ENCODE measurements at places on chromosomes 13 and 19.

DNA sequence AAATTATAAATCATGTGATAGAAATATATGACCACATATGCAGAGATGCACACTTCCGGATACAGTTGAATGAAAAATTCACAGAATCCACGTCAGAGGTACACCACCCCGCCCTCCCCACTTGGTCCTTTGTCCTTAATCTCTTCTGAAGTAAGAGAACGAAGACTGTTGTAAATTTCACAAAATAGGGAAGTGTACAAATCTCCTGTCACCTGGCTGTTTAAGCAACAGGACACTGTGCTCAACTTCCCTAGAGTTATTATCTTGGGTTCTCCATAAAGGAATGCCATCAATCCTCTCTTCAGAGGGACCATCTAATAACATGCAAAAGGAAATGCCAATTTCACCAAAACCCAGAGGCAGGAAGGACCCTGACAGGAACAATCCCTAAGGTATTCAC is 10.5 kb upstream of the CEACAM6 start:
- DNase-seq = no peak

DNA sequence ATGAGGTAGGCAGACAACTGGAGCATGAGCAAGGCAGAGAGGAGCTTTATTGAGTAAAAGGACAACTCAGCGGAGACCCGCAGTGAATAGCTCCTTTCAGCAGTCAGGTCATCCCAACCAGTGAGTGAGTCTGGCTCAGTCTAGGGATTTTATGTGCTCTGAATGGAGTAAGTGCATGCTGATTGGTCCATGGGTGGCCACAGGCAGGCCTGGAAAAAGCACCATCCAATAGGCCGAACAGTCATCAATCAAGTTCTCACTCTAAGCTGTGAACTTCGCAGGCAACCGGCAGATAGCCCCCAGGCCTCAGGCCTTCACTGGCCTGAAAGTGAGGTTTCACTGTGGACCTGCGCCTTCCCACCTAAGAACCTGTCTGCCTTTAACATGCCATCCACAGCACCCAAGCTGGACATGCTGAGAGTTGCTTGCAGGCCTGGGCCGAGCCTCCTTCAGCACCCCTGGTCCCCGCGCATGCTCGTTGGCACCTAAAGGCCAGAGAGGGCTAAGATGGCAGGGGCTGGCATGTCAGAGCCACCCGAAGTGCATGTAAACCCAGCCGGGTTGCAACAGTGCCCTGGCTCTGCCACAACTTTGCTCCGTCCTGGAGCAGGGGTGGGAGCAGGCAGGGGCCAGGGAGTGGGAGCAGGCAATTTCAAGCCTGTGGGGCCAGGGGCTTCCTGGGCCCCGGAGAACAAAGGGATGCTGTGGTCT is 698.7 kb downstream of the SLITRK1 start:
- DNase-seq = no peak

DNA sequence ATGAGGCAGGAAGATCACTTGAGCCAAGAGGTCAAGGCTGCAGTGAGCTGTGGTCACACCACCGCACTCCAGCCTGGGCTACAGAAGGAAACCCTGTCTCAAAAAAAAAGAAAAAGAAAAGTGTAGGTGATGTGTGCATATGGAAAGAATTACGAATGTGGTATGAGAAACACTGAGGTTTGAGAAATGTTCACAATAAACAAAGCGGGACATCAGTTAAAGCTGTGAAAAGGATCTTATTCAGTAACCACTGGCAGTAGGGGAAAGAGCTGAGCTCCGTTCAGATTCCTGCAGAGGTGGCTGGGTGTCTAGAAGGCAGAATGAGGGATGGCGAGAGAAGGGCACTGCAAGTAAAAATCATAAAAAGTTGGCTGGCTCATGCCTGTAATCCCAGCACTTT is 4.1 kb upstream of the IGSF23 start:
- DNase-seq = no peak

DNA sequence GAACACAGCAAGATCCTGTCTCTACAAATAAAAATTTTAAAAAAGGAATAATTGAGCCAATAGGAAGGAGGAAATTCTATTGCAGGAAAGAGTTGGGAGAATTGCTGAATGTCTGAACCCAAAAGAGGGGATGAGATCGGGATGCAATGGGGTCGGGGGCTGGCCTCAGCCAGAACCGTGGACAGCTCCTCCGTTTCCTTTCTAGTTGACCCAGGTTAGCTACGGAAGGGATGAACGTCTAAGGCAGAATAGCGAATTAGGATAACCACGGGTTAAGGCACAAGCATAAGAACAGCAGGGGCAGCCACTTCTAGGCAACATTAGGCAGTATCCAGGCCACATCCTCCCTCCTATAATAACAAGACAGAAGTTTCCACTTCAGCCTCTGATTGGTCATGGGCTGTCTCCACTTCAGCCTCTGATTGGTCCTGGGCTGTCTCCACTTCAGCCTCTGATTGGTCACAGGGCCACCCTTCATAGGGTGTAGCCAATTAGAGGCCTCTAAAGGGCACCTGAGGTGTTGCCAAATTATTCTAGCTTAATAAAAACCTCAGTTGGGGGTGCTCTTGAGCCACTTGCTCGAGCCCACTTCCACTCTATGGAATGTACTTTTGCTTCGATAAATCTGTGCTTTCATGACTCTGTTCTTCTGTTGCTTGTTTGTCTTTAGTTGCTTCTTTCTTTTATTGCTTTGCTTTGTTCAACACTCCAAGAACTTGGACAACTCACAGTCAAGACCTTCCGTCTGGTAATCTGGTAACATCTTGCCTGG is 24.9 kb upstream of the TPM4 start:
- DNase-seq = peak; percentile 41

DNA sequence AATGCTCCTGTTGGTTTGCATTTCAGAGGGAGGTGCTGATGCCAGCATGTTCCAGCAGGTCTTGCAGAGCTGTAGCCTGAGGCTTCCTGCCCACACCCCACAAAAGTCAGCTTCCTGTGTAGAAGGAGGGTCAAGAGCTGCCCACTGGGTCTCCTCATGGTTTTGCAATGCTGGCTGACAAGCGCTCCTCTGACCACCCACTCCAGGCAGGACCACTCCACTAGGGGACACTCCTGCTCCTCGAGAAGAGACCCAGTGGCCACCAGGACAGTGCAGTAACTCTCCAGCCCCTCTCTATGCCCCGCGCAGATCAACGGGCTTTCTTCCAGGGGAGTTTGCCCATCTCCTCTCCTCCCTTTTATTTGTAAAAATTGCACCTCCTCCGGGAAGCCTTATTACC is 72.9 kb upstream of the UQCRFS1 start:
- DNase-seq = no peak

- peak; percentile 48 for DNase-seq
Observed at GRCh38 chr19:19342086-19343015, 21.7 kb downstream of the MAU2 start.

- peak; percentile 81 for DNase-seq
Observed at GRCh38 chr13:30159446-30159839, 147.9 kb downstream of the KATNAL1 start.

GRCh38 chr13:110306340-110306959 is 507 bp downstream of the COL4A1 start:
- DNase-seq = peak; percentile 54

GRCh38 chr13:33263484-33263883 is 22.1 kb downstream of the STARD13 start:
- DNase-seq = no peak

- DNase-seq = no peak
Observed at GRCh38 chr19:12098040-12098439, 33.5 kb downstream of the ZNF844 start.

DNA sequence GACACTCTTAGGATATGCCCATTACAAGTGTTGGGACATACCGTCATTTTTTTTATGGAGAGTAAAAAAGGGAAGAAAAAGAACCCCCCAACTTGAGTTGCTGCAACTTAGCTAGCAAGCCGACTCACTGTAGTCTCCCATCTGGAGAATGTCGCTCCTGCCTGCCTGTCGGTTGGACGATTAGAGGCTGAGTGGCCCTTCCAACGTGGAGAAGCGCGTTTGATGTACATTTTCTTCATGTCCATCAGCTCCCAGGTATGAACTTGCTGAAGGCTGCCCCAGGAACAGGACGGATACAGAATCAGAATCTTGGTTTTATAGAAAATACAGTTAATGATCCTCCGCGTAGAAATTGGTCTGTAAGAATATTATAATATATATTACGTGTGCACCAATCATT is 189.0 kb upstream of the SOX1 start:
- no peak for DNase-seq

DNA sequence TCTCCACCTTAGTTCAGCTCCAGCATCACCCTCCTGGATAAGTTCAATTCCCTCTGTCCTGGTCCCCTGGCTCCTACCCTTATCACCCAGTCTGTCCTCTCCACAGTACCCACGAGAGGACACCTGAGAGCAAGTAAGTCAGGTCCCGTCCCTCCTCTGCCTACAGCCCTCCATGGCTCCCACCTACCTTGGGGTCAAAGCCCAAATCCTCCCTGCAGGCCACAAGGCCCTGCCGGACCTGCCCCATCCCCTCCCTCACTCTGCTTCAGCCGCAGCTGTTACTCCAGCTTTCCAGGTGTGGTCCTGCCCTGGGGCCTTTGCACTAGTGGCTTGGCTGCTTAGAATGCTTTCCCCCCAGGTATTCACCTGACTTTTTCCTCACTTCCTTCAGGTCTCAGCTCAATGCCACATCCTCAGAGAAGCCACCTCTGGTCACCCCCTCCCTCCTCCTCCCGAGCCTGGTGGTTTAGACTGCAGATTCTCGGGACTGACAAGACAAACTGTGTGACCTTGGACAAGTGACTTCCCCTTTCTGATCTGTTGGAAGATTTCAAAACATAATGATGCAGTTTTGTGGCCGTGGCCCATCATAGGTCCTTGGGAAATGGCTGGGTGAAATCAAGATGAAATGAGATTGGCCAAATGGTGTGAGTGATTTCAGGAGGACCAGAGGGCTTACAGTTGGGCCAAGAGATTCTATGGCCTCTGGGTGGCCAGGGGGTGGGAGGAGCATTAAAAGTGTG is 3.6 kb downstream of the TUBB4A start:
- DNase-seq = no peak

GRCh38 chr13:23828086-23828485 is 61.1 kb downstream of the MIPEP start:
- no peak for DNase-seq

DNA sequence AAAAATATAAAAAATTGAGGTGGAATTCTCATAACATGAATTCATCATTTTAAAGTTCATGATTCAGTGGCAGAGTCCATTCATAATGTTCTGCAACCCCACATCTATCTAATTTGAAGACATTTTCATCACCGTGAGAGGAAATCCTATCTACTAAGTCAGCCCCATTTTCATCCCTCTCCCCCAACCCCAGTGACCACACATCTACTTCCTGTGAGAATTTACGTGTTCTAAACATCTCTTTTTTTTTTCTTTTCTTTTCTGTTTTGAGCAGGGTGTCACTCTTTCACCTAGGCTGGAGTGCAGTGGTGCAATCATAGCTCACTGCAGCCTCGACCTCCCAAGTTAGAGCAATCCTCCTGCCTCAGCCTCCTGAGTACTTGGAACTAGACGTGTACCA is 17.5 kb downstream of the ATCAY start:
- DNase-seq = no peak

DNA sequence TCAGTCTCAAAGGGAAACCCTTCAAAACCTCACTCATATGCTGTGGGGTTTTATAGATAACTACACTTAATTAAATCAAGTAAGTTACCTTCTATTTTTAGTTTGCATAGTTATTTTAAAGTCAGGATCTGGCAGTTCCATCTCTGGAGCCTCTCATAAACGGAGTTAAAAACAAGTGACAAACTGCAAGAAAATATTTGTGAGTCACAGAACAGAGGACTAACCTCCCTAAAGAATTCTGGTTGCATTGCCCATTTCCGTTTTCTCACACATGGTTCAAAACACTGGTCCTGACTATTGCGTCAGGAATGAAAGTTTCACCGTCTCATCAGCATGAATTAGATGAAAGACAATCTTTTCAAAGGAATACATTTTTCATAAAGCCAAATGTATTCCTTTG is 10.6 kb downstream of the RXFP2 start:
- peak; percentile 94 for DNase-seq

DNA sequence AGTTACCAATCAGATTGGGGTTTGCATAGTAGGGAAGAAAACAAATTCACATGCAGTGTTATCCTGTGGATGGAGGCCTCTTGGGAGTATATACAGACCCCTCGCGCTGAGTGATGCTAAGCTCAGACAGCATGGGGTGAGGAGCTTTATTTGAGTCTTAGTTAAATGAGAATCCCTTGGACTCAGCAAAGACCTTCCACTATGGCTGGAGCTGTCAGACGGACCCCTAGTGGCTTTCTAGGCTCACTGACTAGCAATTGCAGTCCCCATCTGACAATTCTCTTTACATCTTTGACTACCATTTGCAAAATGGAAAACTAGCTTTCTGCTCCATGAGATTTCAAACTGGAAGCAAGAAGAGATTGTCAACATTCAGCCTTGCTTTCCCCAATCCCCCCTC is 90.4 kb downstream of the STOML3 start:
- DNase-seq = peak; percentile 1

GRCh38 chr13:48939728-48940127 is 36.0 kb upstream of the FNDC3A start:
- DNase-seq = no peak

DNA sequence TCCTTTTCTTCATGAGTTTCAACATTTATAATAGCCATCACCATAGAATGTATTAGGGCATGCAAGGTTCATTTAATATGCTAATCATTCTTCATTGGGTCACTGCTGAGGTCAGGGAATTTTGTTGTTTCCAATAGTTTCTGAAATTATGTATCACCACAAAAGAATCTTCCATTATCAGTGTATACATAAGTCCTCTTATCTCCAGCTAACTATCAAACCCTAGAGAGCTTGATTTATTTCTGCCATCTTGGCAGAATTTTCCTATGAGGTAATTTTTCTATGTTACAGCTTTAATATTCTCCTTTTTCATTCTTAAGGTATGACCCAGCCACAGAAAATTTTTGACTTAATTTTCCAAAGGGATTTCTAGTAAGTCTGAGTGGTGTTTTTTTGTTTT is 415.0 kb upstream of the SLITRK1 start:
- DNase-seq = no peak

- no peak for DNase-seq
Observed at GRCh38 chr19:14616407-14616806, 33.5 kb downstream of the CLEC17A start.

DNA sequence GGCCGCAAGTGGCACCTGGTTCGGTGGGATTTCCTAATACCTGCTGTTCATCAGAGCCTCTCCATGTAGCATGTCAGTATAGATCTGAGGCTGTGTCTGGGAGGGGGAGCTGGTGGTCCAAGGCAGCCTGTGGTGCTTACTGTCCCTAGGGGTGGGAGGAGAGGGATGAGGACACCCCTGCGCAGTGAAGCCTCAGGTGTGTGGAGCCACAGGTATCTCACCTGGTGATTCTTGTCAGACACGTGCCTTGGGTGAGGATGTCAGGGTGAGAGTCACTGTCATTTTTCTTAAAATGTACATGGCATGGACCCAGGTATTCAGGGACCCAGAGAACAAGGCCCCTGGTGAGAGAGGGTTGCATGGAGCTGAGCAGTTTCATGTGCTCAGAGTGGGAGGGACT is 11.7 kb downstream of the CEACAM4 start:
- DNase-seq = no peak

GRCh38 chr13:45082964-45083363 is 37.3 kb upstream of the GTF2F2 start:
- DNase-seq = peak; percentile 84

DNA sequence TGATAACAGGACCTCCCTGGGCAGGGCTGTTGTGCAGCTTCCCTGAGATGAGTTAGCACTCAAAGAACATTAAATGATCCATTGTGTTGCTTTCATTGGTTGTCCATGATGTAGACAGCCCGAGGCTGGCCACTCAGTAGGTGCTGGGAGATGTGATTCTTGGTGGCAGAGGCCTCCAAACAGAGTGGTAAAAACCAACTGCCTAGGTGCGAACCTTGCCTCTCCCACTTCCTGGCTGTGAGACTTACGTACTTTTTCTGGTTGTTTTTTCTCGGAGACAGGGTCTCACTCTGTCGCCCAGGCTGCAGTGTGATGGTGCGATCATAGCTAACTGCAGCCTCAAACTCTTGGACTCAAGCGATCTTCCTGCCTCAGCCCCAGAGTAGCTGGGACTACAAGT is 6.2 kb downstream of the SARS2 start:
- no peak for DNase-seq

Data from LHCN-M2 (cell line).